GM20000 (cell line): ENCODE measurements at places on chromosomes 12 and 14.

GRCh38 chr12:105729181-105729771, 398.8 kb downstream of the C12orf75 start:
- DNase-seq = no peak

DNA sequence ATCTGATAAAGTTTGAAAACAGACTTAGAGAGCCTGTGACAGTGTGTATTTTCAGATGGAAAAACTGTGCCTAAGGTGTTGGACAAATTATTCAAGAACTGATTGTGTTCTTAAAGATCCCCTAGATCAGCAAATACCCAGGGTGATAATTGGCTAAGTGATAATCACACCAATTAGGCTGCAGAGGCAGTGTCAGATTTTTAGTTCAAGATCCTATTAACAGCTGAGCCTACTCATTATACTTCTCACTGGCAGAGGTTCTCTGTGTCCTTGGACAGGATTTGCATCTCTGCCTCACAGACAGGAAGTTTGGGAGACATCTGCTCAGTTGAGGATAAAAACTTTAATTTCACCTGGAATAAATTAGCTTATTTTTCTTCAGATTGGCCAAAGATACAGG, 4.3 kb upstream of the FGD4 start:
- no peak for DNase-seq

GRCh38 chr12:40469736-40470135, 222.5 kb upstream of the CNTN1 start:
- no peak for DNase-seq

- DNase-seq = peak; percentile 65
These were observed 3.3 kb upstream of the SLC4A8 start for GRCh38 chr12:51421266-51421884.

- no peak for DNase-seq
These were observed 427.5 kb upstream of the MGAT4C start for GRCh38 chr12:86683568-86684304.

DNA sequence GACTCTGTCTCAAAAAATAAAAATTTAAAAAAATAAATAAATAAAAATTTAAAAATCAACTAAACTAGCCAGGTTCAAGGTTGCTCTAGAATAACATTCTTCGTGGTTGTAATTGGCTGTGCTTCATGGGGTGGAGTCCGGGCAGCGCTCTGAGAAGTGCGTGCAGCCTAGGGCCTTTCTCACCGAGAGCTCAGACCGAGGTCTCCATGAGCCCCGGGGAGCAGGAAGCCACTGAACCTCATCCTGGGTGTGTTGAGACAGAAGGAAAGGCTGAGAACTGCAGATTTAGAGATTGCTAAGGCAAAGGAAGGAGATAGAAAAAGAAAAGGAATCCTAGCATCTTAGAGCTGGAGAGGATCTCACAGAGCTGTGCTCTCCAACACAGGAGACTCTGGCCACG, 14.7 kb downstream of the P2RX4 start:
- DNase-seq = no peak

DNA sequence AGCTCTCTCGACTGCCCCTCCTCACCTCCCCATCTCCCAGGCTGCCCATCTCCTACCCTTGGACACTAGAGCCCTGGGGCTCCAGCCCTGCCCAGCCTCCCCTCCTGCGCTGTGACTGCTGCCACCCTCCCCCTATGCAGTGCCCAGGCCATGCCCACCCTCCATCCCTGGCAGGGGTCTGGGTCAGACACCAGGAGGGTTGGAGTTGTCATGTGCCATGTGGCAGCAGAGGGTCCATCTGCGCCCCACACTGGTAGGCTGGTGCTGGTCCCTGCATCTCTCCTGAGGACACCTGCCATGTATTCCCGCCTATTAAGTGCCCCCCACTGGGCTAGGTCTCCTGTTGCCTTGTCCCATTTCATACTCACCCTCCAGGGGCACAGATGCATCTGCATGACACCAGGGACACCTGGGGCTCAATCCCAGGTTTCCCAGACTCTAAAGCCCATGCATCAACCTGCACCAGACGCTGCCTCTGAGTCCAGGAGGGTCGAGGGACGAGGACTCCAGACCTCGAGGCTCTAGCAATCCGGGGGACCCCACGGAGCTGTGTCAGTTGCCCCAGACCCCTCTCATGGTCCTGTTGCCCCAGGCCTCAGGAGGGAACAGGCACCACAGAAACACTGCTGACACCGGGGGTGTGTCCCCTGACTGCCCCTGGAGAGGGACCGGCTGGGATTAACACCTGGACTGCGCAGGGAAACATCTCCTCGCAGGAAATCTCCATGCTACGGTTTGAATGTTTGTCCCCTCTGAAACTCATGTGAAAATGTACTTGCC, 23.4 kb upstream of the SFSWAP start:
- no peak for DNase-seq

DNA sequence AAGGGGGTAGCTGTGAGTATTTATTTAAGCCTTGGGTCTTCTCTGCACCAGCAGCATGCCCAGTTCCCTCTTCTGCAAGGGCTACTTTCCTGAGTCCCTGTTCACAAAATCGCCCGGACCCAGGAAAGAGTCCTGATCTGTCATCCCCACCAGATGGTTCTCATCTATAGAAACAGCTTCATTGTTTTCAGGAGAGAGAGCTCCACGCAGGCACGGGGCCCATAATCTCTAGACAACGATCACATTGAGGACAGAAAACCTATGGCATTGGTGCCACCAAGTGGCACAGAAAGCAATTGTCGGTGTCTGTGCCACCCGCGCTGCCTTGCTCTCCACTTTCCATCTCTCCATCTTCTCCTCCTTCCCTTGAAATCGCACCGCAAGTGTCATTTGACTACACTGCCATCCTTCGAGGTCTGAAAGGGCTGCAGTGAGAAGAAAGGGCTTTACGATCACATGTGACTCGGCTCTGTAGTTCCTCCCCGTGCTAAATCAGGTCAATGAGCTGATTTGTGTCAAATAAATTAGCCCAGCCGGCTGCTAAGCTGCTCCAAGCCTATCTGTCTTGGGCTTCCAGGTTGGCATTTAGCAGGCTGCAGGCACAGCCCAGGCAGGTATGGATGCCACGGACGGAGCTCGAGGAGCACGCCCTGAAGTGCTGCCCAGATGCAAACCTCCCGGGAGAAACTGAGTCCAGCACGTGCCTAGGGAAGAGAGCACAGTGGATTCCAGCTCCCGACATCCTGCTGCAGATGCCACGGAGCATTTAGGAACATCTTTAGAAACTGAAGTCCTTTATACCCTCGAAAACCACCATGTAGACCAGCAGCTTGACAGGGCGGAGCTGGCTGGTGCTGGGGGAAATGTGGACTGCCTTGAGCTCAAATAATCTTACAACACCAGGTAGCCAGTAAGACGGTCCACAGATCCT, 28.8 kb downstream of the SPRING1 start:
- DNase-seq = peak; percentile 47

GRCh38 chr12:103326190-103326589, 169.6 kb downstream of the C12orf42 start:
- peak; percentile 39 for DNase-seq

DNA sequence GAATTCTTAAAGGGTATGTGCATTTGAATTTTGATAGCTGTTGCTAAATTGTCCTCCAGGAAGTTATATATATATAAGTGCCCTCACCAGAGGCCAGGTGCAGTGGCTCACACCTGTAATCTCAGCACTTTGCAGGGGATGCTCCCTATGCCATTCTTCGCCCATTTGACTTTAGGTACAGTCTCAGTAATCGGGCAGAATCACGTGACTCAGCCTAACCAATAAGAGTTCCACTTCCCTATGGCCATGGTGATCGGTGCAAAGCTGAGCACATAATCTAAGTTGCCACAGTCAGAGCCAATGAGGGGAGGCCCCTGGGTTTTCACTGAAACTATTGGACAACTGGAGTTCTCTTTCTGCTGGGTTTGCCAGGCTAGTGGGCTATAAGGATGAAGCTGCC, 274.6 kb upstream of the TBX3 start:
- DNase-seq = no peak

DNA sequence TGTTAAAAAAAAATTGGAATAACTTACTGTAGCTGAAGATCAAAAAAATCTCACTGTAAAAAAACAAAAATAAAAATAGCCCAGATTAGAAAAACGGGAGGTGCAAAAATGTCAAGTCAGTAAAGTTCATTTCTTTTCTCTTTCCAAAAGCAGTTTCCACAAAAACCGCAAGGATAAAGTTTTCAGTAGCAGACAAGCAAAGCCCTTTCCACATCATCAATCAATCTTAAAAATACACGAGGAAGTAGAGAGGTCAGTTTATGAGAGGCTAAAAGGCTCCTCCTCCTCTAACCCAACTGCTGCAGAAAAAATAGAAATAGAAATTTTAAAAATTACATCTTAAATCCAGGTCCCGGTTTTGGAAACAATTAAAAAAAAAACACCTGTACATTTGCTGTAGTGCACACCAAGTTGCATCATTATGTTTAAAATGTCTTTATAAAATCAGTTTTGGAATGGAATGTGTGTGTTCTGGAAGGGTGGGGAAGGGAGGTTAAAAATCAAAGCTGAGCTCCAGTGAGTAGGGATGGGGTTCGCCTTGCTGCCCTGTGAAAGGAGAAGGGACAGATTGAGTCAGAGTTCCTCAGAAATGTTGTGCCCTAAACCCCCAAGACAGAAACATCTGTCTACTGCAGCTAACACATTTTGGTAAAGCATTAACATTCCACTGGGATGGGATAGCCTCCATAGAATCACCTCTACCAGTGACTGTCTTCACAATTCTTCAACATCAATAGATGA, 5.8 kb downstream of the HNRNPC start:
- no peak for DNase-seq

DNA sequence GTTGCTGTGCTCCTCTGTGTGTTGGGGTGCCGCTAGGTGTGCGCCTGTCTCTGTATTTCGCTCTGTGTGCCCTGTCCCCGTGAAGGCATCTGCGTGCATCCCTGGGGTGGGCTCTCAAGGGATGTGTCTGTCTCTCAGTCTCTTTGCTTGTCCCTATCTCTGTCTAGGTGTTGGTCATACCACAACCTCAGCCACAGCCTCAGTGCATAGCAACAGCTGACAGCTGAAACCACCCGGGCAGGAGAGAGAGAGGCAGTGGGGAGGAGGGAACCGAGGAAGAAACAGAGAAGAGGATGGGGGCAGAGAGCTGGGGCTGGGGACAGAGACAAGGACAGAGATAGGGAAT, 953 bp upstream of the NXPH4 start:
- peak; percentile 77 for DNase-seq

- no peak for DNase-seq
These were observed 11.9 kb downstream of the GLTP start for GRCh38 chr12:109868182-109869051.

DNA sequence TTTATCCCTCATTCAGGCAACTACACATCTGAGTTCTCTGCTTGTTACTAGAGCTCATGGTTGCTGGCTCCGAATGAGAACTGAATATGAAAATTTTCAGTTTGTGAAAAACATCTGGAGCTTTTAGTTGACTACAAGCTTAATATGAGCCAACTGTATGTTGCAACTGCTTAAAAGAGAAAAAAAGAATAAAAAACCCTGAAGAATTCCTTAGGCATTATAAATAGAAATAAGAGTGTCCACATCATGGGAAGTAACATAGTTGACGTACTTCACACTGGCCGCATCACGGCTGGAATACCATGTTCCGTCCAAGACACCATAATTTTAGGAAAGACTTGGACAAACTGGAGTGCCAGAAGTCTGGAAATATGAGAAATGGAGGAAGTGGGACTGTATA, 57.9 kb downstream of the PDE3A start:
- no peak for DNase-seq

DNA sequence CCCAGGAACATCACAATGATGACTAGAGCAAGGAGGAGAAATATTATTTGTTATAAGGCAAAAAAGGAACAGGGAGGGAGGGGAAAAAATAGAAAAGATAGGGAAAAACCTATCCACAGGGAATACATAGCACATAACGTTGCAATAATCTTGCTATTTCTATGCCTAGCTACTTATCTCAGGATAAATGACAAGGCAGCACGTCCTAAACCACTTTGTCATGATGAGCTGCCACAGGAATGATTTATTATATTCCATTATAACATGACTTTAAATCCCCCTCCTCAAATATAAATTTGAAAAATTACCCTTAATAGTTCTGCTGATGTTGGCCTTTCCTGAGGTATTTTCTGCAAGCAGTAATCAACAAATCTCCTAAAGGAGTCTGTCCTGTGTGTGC, 76.7 kb downstream of the PEBP1 start:
- no peak for DNase-seq

DNA sequence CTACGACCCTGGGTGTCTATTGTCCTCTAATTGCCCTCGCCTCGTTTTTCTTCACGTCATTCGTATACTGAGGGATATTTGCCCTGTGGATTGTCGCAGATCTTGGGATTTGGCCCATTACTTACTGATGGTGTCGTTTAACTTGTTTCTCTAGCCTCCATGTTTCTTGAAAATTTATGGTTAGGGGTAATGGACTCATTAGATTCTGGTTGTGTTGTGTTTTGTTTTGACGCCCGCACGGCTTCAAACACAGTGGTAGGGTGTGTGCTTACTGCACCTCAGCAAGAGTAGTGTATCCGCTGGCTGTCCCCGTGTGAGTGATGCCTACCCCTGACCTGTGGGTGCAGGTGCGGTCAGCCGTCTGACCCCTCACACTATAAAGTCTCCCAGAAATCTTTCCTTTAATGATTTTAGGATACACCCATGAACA, 874 bp upstream of the RNU6-8 start:
- no peak for DNase-seq

GRCh38 chr12:124397807-124398577, 103.1 kb downstream of the RFLNA start:
- DNase-seq = no peak

- DNase-seq = no peak
These were observed 767 bp upstream of the CRY1 start for GRCh38 chr12:107094183-107094448.

DNA sequence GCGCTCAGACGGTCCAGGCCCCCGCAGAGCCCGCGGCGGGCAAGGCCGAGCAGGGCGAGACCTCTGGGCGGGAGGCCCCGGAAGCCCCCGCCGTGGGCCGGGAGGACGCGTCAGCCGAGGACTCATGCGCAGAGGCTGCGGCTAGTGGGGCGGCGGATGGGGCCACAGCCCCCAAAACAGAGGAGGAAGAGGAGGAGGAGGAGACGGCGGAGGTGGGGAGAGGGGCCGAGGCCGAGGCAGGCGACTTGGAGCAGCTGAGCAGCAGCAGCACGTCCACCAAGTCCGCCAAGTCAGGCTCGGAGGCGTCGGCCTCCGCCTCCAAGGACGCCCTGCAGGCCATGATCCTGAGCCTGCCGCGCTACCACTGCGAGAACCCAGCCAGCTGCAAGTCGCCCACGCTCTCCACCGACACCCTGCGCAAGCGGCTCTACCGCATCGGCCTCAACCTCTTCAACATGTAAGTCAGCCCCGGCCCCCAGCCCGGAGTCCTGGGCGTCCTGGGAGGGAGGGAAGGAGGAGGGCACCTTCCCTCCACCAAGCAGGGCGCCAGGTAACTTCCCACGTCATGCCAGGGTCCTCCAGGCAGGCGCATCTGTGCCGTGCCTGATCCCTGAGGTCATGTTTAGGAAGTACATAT, 72.4 kb downstream of the IQSEC3 start:
- DNase-seq = no peak
